ENCODE measurements at places on chromosomes 3 and 15.

DNA sequence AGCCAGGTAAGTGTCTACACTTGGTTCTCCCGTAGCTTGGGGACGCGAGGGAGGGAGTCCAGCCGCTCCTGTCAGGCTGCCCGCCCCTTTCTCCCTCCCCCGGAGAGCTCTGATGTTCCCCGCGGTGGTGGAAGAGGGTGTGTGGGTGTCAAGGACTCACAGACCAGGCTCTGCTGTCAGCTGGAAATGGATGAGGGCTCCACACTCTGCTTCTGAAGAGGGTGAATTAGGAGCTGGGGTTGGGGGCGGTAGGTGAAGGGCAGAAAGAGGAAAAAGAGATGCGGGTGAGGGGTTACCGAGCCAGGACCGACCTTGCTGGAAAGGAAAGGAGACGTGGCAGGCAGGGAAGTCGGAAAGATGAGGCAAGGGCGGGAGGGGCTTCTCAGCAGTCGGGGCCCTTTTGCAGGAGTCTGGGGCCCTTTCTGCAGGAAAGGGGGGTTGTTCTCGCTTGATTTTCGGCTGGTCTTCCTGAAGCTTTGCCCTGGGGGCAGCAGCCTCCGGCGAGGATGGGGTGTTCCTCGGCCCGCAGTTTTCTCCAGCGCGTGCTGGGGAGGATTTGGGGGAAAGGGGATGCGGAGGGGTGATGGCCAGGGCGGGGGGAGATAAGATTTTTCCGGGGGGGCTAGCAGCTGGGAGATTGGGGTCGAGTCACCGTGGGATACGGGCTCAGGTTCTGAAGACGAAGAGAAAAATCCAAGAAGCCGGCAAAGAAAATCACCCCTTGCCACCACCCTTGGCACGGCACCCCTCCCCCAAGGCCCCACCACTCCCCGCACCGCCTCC is 602 bp upstream of the BAHD1 start:
- no peak for DNase-seq

DNA sequence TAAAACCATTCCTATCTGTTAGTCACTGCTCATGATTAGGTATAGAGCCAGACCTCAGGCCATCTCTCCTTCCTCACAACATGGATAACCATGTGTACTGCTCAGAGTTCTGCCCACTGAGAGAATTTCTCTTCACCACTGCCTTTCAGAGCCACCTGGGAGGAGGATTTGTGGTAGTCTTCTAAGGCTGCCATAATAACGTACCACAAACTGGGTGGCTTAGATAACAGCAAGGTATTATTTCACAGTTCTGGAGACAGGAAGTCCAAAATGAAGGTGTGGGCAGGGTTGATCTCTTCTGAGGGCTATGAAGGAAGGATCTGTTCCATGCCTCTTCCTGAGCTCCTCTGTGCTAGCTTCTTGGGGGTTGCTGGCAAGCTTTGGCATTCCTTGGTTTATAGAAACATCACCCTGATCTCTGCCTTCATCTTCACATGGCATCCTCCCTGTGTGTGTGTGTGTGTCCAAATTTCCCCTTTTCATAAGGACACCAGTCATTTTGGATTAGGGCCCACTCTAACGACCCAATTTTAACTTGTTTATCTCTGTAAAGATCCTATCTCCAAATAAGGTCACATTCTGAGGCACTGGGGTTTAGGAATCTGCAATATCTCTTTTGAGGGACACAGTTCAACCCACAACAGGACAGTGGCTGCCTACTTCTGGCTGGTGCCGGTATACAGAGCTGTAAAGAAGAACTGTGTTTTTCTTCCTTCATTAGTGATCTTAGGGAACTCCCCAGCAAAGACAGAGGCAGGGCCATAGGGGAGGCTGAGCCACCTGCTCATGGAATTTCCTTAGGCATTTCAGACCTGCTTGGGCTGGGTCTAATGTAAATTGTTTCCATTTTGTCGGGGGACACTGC is 42.1 kb upstream of the NOX5 start:
- DNase-seq = no peak

GRCh38 chr3:159899166-159899565 is 89.5 kb upstream of the IL12A start:
- DNase-seq = no peak

DNA sequence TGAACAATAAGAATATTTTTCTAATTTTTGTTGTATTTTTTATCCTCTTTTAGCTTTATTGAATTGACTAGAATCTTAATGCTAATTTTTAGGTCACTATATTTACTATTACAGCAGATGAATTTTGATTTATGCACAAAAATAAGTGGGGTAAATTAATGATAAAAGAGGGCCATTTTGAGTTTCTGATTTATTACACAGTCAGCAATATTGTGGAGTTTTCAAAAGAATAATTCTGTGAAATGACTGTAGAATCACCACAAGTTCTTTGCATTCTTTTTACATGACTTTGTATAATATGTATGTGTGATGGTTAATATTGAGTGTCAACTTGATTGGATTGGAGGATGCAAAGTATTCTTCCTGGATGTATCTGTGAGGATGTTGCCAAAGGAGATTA is 812.4 kb upstream of the DPPA4 start:
- no peak for DNase-seq

- DNase-seq = no peak
These were observed 23.4 kb downstream of the NRROS start for GRCh38 chr3:196662711-196663571.
